ENCODE measurements at places on chromosomes 16 and 17. TPM values are rescaled to one million over a fixed set of nuclear protein-coding genes. Genes with fewer than 3 reads are reported as not detected.

NOG gene
- total RNA-seq = 1.1 TPM

NMRAL1 gene
- total RNA-seq = 57.6 TPM

P2RX1 gene
- not detected for total RNA-seq

DNA sequence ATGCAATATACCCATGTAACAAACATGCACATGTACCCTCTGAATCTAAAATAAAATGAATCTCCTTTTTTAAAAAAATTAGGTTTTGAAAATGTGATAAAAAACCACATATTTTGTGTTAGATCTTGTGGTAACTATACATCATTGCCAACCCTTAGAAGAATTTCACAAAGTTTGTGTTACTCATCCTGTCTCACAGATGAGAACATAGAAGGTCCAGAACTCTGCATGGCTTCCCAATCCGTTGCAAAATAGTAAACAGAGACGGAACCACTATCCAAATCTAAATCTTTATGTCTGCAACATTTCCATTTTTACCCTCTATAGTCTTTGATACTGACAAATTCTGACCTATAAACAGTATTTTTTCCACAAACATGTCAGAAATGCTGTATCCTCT lies 759.9 kb downstream of the KCNJ2 start:
- DNase-seq = no peak

DNA sequence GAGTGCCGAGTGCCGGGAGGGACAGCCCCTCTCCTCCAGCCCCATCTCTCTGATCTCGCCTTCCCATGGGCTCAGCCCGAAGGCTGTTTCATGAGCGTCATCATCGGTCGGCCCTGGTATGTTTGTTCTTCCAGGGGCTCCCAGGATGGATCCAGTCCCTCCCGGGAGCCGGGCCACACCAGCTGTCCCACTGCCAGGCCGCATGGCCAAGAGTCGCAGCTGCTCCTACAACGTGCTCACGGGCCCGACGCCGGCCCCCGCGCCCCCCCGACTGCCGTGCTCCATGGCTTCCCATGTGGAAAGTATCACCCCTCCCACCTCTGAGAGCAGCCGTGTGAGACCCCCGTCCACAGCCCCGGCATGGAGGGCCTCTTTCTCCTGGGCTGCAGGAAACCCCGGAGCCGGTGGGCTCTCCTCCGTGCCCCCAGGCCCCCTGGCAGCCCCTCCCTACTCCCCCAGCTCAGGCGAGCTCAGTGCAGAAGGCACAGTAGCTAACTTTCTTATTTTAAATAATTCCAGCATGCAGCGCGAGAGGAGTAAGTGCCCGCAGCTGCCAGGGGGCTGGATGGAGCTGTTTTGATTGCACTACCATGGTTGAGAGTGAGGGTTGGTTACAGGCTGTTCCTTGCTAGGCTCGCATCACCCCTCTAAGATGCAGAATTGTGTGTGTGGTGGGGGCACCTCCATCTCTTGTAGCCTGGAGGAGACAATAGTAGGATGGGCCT lies 26.6 kb upstream of the GSE1 start:
- DNase-seq = no peak

- no peak for DNase-seq
Observed at GRCh38 chr17:9929871-9930270, 24.8 kb upstream of the RCVRN start.

All from dermis microvascular lymphatic vessel endothelial cell (primary cell).